Stimulated activated CD4-positive, alpha-beta T cell treated with anti-CD3 and anti-CD28 coated beads, Interleukin-1b, Interleukin-23, amount 100 ng/mL, for 1 hour (primary cell): ENCODE measurements at places on chromosomes 3 and 15.

DNA sequence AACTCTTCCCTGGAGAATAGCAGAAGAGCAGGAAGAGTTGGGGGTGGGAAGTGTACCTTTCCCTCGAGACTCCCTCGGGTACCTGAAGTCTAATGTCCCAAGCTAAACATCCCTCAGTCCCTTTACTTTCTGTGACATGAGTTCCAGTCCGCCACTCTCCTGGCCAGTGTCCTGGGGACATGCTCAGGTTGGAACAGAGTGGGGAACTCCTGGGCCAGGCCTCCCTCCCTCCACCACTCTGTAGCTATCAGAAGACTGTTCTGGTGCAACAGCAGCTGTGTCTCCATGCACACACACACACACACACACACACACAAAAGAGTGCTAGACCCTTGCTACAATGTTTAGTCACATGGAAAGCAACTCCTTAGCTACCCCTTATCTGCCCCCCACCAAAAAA is 155.0 kb upstream of the HES1 start:
- no peak for DNase-seq

GRCh38 chr3:127789051-127789450 is 33.3 kb downstream of the MGLL start:
- DNase-seq = no peak

- DNase-seq = no peak
These were observed 14.4 kb upstream of the TKT start for GRCh38 chr3:53269888-53270880.

- DNase-seq = no peak
These were observed 54.8 kb upstream of the ATP2C1 start for GRCh38 chr3:130838898-130839600.

DNA sequence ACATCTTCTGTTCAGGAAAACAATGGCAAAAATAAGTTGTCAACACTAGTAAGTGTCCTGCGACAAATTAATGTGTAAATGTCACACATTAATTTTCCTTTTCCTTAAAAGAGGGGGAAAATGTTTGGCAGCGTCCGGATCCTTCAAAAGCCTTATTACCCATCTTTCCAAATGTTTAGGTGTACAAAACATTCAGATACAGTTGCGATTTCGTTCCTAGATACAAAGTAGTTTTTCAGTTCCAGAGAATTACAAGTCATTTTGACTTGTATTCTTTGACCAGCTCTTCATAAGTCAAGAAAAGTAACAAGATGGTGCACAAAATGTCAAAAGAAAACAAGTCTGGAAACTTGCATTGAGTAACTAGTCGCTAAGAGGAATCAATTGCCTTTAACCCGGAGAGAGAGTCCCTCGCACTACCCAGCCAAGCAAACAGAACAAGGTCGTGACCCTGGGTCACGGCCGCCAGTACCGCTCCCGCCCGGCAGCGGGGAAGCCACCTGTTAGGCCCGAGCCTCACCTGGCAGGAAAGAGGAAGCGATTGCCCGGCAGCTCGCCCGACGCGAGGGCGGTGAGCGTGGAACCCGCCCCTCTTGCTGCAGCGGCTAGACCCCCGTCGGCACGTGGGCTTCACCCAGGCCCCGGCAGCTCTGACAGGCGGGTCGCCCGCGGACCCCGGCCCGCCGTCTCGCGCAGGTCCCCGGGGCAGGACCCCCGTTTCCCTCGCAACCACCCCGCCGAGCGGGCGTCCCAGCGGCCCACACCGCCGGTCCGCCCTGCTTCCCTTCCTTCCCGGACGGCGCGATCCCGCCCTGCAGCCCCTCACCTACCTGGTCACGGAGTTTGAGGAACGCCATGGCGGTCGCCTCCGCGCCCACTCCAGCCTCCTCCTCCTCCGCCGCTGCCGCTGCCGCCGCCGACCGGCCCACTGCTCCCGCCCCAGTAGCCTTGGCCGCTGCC is 61.0 kb upstream of the ANKRD28 start:
- no peak for DNase-seq

DNA sequence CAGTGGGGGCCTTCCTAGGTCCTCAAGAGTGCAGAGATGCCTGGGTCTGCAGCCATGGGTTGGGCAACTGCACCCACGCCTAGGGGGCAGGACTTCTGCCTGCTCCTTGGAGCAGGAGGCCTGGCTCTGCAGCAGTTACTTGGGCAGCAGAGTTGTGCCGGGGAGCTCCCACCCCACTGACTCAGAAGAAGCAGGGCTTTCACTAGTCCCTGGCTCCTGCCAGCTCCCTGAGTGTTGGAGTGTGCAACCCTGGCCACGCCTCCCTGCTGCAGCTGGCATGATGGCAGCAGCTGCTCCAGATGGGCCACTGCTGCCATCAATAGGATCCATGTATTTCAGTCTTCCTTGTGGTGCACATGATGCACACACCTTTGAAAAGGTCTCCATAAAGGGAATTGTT is 40.6 kb upstream of the KCNH8 start:
- DNase-seq = no peak

- no peak for DNase-seq
These were observed 19.5 kb downstream of the PSTPIP1 start for GRCh38 chr15:77014132-77015081.

- DNase-seq = no peak
These were observed 17.1 kb downstream of the BHLHE40 start for GRCh38 chr3:4996223-4996765.

GRCh38 chr3:148990236-148990635 is 1.1 kb upstream of the GYG1 start:
- no peak for DNase-seq

GRCh38 chr3:32457971-32458471 is 44.6 kb downstream of the CMTM6 start:
- DNase-seq = no peak

DNA sequence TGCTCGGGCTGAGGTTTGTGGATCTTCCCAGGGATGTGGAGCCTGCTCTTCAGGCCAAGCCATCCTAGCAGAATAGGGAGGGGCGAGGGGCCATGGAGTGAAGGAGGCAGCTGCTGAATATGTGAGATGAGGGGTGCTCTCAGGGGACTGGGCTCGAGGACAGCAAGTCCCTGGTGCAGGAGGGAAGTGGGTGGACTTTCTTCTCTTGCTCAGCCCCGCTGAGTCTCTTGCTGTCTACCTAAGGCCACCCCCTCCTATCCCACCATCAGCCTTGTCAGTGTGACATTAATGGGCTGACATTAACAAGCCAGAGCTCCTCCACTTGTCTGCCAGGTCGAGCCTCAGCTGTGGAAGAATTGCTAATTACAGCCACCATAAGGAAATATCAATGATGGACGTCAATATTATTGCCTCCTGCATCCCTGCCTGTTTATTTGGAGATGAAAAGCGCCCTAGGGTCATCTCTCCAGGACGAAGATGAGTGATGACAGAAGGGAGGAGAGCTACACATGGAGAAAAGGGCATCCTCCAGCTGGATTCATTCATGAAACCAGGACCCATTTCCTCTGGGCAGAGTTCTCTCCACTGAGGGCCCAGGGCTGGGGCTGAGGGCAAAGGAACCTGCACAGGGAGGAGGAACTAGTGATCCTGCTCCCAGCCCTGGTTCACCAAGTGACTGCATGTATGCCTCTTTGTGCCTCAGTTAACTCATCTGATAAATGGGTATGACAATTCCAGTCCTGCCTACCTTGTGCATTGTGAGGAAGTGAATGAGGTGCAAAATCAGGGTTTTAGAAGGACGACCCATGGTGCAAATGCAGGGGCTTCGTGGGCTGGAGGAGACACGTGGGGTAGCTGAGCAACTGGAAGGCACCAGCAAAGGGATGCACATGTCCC is 34.9 kb upstream of the LINGO1 start:
- DNase-seq = no peak

DNA sequence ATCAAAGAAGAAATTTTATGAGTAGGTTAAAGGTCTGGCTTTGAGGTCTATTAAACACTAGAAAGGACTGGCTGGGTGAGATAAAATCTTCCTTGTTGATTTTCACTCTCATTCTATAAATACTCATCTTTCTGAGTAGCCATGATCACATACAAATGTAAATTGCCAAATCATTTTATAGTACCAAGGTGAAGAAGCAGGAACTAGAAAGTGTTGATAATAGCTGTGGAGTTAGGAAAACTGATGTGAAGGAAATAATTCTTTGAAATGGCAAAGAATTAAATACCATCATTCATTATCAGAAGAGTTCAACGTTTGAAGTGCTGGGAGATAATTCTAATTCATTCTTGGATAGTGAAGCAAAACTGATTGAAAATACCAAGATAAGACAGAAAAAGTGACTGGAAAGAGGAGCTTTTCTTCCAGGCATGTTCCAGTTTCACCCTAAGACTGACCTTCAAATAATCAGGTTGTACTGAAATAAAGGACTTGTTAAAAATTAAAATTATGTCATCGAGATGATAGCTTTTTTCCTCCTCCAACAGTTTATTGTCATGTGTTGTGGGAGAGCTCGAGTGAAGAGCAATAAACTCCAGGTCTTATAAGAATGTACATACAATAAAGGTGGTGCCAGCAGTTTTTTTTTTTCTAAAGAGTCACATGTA is 17.4 kb downstream of the THBS1 start:
- no peak for DNase-seq

DNA sequence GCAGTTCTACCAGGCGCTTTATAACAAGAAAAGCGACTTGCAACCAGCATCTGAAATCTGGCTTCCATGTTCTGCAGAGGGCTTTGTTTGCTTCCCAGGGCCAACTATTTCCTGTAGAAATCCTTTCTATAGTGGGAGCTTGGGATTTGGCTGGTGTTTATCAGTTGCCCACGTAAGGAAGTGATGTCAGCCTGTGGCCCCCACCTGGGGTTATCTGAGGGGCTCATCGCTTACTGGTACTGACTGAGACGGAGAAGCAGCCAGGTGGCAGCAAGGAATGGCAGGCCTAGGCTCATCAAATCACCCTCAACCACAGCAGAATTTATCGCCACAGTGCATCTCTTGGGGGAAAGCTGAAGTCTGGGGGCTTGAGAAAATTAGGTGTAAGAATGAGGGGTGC is 14.6 kb upstream of the CCR9 start:
- DNase-seq = no peak

GRCh38 chr3:49248840-49249227 is 28.2 kb downstream of the C3orf62 start:
- no peak for DNase-seq

DNA sequence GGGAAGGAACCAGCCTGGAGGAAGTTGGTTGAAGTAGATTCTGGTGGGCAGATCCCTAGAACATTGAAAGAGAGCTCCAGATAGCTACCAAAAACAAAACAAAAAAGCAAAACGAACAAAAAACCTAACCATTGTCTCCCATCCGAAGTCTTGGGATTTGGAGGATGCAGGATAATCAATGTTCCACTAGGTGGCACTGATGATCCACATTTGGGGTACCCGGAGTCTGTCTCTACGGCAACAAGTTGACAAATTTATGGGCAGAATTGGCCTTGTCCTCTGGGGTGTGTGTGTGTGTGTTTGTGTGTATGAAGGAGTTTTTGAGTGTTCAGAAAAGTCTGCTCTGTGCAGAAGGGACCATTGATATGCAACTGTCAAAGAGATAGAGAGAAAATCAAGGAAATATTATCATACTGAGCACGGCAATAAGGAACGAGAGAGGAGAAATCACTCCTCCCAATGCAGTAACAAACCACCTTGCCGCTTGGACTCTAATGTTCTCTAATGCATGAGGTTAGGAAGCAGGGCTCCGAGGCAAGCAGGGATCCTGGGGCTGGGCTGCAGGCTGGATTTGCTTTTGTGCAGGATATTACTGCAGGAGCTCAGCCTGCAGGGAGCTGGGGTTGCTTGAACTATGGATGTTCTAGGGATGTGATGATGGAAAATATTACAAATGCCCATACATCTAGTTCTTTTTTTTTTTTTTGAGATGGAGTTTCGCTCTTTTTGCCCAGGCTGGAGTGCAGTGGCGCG is 59.8 kb upstream of the KLHL25 start:
- DNase-seq = peak; percentile 6

GRCh38 chr15:54481819-54482218 is 503.6 kb downstream of the UNC13C start:
- no peak for DNase-seq

DNA sequence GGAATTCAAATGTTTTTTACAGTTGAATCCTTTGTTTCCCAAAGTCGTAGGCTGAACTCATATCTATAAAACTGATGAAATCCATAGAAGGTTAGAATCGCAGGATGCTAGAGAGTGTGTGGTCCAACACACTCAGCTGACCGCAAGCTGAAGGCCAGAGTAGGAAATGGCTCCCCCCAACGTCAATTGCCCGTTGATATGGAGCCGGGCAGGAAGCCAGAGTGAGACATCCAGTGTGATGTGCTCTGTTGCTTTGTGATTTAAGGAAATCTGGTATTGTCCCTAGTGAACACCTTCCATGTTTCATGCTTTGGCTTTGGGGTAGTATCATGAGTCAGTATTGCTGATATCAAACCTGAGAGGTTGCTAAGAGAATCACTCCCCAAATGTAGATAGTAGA is 5.8 kb upstream of the MEX3B start:
- no peak for DNase-seq

DNA sequence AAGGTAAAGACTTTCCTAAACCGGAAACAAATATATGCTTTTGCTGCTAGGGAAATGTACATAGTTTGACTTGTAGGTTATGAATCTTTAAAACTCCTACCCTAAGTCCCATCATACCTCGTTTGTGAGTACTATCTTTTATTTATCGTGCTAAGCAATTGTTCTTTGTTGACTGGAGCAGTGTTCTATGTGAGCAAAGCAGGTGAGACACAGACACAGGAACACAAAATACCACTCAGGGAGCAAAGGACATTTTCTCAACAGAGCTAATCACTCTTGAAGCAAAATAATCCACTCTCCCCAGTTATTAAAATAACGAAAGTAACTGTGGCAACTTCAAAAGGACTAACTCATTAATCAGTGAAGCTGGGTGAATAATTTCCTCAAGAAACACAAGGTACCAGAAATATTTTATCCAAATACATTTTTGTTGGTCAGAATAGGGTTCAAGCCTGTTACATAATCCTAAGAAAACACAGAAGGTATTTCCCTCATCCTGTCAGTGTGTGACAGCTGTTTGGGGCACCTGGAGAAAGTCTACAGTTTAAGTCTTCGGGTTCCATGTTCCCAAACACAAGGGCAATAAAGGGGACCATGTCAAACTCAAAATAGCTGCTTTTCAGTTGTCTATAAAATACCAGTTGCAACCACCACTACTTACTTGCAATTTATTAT is 407.7 kb downstream of the FOXP1 start:
- DNase-seq = no peak

DNA sequence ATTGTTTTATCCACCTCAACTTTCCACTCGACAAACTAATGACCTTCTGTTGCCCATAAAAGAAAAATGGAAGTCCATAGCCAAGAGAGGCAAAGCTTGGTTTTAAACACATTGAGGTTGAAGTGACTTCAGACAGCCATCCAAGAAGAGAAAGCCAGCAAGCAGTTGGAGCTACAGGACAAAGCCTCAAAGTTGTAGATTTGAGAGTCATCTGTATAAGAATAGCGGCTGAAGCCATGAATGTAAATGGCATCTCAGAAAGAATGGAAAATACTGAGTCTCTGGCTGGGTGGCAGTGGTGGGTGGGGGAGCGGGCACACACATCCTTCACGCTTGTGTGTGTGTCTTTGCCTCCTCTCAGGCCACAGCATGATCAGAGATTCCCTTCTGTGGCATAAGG is 124.1 kb upstream of the CHRM5 start:
- no peak for DNase-seq

DNA sequence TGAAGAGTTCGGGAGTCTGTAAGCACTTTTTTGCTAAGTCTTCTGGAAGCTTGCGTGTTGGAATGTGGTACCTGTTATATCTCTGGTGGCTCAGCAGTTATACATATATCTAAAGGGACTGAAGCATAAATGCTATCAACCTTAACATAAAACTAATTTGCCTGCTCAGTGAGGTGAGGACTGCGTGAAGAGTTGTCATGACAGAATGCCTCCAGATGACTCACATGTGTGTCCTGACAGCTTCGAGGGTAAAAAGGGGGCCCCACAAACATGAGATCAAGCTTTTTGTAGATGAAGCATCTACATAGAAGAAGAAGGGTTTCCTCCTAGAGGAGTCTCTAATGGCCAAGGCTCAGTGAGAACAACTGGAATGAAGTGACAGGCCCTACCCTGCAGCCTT is 88.8 kb upstream of the C3orf80 start:
- no peak for DNase-seq
